ENCODE measurements at places on chromosomes 4 and X. TPM values are rescaled to one million over a fixed set of nuclear protein-coding genes. Genes with fewer than 3 reads are reported as not detected.
A peak's percentile ranks its signal among the peaks of the same experiment; 100 is the strongest.

GRCh38 chr4:17577665-17578481 lies 875 bp downstream of the LAP3 start:
- DNase-seq = peak; percentile 73

- no peak for DNase-seq
Observed at GRCh38 chr4:4658052-4658451, 116.2 kb upstream of the STX18 start.

DNA sequence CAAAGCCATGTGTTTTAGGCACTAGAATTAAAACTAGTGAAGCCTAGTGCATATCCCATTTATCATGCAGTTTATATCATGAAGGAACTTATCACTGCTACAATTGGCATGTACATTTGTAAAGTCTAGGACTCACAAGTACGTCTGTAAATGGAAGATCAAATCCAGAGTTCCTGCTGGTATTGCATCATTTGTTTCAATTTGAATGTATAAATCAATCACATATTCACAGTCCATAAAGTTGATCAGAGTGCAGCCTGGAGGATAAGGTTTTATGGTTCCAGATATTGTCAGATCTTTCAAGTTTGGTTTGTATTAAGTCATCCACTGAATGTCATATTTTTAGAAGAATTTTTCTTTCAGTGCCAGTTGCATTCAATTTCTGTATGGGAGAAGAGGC lies 32.6 kb upstream of the PDE5A start:
- no peak for DNase-seq

DNA sequence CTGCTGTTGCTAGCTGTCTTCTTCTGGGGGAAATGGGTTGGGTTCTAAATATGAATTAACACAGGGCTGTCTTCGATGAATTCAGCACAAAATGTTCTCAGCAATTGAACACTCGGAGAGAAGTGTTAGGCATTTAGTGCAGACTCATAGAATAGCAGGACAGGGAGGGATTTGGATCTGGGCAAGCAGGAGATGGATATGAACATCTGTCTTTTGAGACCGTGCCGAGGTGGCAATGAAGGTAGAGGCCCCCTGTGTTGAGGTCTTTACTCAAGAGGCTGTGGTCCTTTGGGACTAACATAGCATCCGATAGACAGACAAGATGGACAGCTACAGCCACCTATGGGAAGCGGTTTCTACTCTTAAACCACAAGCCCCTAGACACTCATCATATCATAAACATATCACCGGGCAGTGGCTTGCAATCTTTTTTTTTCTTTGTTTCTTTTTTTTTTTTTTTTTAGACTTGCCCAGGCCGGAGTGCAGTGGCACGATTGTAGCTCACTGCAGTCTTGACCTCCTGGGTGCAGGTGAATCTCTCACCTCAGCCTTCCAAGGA lies 6.7 kb downstream of the CD99 start:
- no peak for DNase-seq

- no peak for DNase-seq
Observed at GRCh38 chr4:39295784-39296183, 70.4 kb downstream of the RFC1 start.

The STPG2 gene
- total RNA-seq = not detected

GRCh38 chr4:73392936-73393335 lies 11.2 kb upstream of the ALB start:
- DNase-seq = no peak

The MTMR8 gene
- total RNA-seq = not detected

DNA sequence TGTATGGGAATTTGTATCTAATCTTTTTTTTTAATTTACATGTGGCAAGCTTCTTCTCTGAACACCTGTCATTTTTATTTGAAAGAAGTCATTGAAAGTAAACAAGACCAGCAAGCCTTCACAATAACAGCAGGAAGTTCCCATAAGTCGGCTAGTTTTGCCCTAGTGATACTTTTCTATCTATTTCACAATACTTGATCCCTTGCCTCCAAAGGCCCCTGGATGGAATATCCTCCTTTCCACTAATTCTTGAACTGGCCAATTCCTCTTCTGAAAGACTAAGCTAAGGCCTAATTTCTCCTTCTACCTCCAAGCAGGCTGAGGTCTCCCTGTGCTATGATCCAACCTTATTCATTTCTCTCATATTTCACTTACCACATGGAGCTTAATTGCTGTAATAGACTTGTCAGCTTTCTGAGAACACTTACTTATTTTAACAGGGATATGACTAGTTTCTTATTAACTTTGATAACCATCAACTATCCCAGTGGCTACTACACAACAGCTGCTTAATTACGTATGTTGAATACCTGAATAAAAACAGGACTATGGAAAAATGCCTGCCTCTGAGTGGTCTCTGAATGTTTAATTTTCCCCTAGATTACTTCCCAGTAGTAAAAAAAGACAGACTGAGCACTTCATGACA lies 194.2 kb downstream of the MAD2L1 start:
- DNase-seq = no peak

The GRID2 gene
- total RNA-seq = not detected

The RBM46 gene
- not detected for total RNA-seq

- DNase-seq = no peak
Observed at GRCh38 chr4:76305033-76305687, 1.4 kb upstream of the STBD1 start.

DNA sequence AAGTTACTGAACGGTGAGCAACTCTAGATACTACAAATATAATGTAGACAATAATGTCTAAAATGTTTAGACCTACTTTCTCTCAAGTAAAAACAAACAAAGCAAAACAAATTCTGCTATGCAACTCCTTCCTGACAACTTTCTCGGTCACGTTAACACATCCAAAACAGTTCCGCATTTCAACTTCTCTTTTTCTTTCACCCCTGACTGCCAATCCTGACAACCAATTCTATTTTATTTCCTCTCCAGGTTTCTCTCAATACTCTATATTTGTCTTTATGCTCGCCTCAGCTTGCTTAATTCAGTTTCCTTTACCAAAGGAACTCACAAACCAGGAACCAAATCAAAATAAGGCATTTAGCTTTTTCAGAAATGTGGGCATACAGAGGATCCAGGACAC lies 513.0 kb downstream of the FSTL5 start:
- no peak for DNase-seq

DNA sequence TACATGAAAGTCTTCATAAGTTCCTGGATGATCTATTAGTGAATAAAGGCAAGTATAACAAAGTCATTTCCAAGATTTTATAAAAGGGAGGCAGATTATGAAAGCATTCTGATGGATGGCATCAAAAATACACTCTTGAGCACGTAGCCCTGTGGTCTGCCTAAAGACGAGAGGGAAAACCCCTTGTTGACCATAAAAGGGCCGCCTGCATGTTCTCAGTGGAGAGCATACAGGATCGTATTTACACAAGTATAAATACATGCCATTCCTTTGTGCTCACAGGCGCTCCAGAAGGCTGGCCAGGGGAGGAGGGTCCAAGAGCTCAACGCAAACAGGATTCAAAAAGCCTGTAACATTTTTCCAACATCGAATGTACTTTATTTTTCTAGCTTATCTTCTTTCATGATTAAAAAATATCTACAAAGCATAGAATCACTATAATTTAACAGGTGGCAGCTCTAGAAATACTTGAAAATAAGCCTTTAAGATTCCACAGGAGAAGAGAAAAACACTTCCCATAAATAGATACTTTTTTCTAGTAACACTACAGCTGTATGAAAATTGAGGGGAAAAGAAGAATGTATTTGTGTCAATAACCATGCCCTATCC lies 29.6 kb downstream of the PDGFC start:
- DNase-seq = no peak

The CSTF2 gene
- total RNA-seq = 12.3 TPM

DNA sequence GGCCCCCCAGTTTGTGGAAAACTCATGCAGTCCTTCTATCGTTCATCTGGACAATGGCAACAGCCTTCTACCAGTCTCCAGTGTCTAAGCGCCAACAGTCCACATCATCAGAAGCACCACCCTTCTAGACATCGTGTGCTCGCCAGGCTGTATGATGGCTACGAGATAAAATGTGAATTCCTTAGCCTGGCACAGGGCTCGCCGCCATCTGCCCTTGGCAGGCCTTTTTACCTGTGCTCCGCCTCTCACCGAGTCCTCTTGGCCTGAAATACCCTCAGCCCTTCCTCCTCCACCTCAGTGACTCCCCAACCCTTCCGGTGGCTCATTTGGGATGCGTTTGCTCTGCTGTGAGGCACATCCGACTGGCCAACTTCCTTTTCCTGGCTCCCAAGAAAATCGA lies 15.9 kb upstream of the STS start:
- DNase-seq = no peak

DNA sequence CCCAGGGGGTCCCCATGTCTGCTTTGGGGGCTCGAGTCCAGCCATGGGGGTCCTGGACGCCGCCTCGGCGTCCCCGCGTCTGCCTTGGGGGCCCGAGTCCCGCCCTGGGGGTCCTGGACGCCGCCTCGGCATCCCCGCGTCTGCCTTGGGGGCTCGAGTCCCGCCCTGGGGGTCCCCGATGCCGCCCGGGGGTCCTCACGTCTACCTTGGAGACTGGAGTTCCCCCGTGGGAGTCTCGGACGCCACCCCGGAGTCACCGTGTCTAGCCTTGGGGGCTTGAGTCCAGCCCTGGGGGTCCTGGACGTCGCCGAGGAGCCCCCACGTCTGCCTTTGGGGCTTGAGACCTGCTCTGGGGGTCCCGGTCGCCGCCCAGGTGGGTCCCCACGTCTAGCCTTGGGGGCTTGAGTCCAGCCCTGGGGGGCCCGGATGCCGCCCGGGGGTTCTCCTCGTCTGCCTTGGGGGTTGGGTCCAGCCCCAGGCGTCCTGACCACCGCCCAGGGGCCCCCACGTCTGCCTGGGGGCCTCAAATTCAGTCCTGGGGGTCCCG lies 1.1 kb upstream of the GTPBP6 start:
- DNase-seq = peak; percentile 20

DNA sequence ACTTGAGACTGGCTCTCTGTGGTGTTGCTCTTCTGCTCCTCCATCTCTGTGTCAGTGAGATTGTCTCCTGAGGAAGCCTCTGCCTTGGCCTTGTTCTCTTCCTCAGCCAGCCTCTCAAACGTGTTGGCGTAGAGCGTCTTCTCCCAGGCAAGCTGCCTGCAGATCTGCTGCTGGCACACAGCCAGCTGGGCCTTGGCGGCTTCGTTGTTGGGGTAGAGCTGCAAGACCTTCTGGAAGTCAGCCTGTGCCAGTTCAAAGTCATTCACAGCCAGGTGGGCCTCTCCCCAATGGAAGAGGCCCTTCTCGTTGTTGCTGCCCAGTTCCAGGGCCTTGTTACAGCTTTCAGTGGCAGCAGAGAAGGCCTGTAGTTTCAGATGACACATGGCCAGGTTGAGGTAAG lies 159.1 kb downstream of the NDST3 start:
- DNase-seq = no peak

The LRP2BP gene
- not detected for total RNA-seq

DNA sequence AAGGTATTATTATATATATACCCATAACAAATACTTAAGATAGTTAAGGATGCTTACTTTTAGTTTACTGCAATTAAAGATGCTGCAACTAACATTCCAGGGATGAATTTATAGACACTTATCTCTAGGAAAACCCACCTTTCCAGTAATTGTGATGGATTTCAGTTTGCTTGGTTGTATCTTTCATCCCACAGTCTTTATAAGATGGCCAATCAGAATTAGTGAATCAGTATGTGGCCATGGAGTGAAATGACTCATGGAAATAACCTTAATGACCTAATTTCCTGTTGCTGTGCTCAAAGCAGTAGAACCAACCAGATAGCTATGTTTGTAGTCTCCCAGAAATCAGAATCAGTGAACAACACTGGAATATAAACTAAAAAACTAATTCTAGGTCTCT lies 26.4 kb downstream of the MOSPD2 start:
- peak; percentile 58 for DNase-seq

- DNase-seq = no peak
Observed at GRCh38 chr4:138223231-138223910, 18.8 kb downstream of the SLC7A11 start.
